NCI-H1436 treated with DMSO at 0.1 percent for 48 hours (cell line): ENCODE measurements at places on chromosomes 16 and 17.

DNA sequence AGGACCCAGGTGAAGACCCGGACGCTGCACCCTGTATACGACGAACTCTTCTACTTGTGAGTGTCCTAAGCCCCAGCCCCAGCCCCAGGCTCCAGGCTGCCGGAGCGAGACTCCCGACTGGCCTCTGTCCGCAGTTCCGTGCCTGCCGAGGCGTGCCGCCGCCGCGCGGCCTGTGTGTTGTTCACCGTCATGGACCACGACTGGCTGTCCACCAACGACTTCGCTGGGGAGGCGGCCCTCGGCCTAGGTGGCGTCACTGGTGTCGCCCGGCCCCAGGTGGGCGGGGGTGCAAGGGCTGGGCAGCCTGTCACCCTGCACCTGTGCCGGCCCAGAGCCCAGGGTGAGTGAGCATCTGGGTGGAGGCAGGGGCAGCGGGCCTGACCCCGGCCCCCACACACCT is 3.7 kb downstream of the TSR3 start:
- no peak for DNase-seq

- no peak for DNase-seq
Observed at GRCh38 chr17:77032929-77033328, 107.8 kb upstream of the SEC14L1 start.

DNA sequence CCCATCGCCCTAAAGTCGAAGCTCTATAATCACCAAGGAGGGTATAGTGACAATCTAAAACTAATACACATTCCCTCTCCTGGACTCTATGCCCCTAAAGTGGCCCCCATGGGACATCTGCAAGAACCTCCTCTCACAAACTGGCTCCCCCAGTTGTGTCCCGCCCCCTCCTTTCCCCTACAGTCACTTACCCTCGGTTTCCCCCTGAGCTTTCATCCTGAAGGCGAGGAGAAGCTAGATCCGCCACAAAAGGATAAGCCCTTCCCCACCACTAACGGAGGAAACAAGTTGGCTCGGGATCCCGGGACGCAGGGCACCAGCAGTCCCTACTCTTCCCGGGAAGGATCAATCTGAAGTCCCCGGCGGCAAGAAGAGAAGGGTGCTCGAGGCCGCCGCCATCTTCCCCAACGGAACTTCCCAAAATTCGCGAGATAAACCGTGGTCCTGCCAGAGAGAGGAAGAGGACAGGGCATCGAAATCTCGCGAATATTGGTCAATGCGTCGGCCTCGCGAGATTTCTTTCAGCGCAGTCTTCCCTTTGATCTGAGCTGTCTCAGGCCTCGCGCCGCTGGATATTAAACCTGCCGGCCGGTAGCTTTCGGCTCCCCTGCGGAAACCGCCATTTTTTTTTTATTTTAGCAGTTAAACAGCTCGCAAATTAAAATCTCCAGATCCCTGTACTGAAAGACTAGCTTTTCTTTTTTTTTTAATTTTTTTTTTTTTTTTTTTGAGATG is at the start of gene MED1:
TSS of gene MED1 (minus strand) at position 417 of the 735 bp plus-strand sequence. CDS start at position 216, 201 bp downstream.
- peak; percentile 98 for DNase-seq

DNA sequence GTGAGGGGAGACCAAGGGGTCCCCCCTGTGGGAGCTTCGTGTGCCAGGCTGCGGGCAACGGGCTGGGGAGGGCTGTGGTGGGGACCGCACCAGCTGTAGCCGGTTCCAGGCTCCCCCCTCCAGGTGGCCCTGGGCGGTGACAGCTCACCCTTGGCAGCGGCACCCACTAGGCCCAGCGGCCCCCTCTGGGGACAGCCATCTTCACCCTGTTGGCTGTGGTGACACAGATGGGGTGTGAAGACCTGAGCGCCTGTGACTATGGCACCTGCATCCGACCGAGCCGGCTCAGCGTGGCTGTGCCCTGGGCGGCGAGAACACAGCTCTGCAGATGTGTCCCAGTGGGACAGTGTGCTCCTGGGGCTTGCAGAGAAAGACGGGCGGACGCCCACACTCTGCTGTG is 1.1 kb upstream of the C1QTNF8 start:
- no peak for DNase-seq

GRCh38 chr17:57366177-57366557 is 109.8 kb downstream of the MSI2 start:
- no peak for DNase-seq

DNA sequence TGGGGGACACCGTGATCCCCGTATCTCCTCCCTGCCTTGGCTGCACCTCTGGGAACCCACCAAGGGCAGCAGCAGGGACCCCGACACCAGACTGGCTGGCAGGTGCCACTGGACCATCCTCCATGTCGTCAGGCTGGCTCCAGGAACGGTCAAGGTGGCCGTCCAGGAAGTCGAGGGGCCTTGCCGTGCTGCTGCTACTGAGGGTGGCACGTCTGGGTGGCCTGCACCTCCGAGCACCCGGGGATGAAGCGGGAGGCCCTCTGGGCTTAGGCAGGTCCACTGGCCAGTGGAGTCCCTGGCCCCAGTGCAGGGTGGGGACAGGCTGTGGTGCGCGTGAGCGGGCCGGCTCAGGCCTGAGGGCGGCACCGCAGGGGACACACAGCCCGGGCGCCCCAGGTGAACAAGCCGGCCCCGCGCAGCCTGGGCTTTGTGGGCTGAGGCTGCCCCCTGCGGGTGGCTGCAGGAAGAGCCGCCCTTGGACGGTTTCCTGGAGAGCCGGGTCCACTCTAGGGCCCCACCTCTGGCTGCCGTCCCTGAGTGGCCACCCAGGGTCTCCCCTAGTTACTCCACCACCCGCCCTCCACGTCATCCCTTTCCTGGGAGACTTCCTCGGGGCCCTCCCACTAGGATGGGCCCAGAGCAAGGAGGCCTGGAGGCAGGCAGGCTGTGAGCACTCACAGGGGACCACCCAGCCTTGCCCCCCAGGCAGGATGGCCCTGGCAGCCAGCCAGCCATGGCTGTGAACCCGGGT is 42.8 kb upstream of the ZC3H18 start:
- DNase-seq: no peak

GRCh38 chr16:50681021-50681885 is at the start of gene SNX20:
Gene SNX20, minus strand, starts transcription at chr16:50681312. Its CDS starts 3,786 bp downstream, at chr16:50677526.
- DNase-seq: no peak

- no peak for DNase-seq
Observed at GRCh38 chr17:7046127-7046724, 2.3 kb upstream of the SLC16A11 start.
